ENCODE measurements at places on chromosomes 11 and 22.

- no peak for DNase-seq
Observed at GRCh38 chr11:10418259-10418949, 36.7 kb upstream of the AMPD3 start.

GRCh38 chr11:27882066-27882697 lies 181.9 kb upstream of the BDNF start:
- no peak for DNase-seq

- no peak for DNase-seq
Observed at GRCh38 chr22:44991218-44991617, 18.6 kb downstream of the PHF21B start.

- DNase-seq, result no peak
Observed at GRCh38 chr11:34633640-34633989, 12.7 kb downstream of the EHF start.

GRCh38 chr11:74710281-74710938 lies 20.8 kb downstream of the CHRDL2 start:
- no peak for DNase-seq

GRCh38 chr11:65401073-65401802 lies 14.8 kb downstream of the FRMD8 start:
- DNase-seq, result no peak

- no peak for DNase-seq
Observed at GRCh38 chr11:108035690-108036089, 27.0 kb downstream of the CUL5 start.

DNA sequence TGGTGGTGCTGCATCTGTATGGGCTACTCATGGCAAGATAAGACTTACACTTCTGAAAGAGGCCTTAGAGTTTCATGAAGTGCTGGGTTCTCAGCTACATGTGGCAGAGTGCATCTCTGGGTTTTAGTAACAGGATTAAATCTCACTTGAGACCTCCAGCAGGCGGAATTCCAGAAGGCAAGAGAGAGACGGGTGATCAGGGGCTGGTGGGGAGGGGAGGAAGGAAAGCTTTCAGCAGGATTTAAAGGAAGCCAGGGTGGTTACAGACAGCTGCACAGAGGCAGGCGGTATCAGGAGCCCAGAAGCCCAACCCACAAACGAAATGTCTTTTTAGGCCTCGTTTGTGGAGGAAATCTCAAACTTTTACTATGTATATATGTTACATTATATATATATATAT lies 56.2 kb upstream of the CD82 start:
- DNase-seq, result no peak

- no peak for DNase-seq
Observed at GRCh38 chr11:130206141-130206540, 46.6 kb downstream of the ST14 start.

DNA sequence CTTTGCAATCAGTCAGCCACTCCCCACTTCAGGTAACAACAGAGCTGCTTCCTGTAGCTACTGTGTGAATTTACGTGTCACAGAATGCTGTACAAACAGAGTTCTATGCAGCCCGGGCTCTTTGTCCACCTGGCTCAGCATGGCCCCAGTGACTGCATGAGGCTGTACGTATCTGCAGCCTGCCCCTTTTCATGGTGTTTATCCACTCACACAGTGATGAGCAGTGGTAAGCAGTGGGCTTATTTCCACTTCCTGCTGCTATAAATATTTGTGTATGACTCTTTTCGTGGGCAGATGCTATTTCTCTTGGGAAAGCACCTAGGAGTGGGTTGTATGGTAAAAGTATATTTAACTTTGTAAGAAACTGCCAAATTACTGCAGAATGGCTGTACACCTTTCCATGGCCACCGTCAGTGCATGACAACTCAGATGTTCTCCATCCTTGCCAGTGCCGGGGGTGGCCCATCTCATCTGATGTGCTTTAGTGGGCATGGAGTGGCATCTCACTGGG lies 43.3 kb downstream of the MYEOV start:
- DNase-seq, result no peak

DNA sequence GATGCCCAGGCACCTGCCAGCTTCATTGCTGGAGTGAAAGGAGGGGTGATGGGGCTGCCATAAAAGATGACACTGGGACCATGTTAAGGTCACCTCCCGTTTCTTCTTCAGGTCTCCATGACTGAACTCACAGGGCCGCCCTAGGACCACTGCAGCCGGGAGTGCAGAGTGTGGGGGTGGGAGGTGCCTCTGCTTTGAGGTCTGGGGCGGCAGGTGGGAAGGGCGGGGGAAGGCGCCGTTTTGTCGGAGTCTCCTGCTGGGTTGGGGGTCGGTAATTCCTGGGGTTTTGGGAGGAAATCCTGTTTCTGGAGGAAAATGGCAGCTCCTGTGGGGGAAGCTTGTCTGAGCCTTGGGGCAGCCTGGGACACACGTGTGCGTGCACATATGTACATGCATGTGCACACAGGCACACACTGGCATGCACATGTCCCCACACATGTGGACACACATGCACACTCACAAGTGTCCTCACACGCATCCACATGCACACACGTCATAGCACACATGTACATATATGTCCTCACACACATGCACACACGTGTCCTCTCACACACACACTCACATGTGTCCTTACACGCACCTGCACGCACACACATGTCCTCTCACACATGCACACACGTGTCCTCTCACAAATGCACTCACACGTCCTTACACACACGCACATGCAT lies 990.9 kb downstream of the BRD1 start:
- no peak for DNase-seq

- DNase-seq, result no peak
Observed at GRCh38 chr11:106216281-106216680, 138.8 kb downstream of the AASDHPPT start.

DNA sequence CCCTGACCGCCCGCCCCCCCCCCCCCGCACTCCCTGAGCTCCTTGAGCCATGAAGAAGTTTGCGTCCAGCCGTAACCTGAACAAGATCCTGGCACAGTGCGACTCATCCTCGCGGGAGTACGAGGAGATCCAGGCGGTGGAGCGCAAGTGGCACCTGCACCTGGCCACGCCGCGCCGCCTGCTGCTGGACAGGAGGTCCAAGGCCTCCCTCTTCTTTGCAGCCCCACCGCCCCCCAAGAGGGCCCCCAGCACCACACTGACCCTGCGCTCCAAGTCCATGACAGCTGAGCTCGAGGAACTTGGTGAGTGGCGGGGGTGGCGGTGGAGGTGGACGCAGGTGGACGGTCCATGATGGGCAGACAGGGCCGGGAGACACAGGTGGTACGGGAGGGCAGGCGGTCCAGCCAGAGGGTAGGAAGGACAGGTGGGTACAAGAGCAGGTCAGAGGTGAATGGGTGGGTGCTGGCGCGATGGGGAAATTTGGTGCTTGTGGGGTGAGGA lies 32.1 kb upstream of the ACR start:
- DNase-seq, result no peak

DNA sequence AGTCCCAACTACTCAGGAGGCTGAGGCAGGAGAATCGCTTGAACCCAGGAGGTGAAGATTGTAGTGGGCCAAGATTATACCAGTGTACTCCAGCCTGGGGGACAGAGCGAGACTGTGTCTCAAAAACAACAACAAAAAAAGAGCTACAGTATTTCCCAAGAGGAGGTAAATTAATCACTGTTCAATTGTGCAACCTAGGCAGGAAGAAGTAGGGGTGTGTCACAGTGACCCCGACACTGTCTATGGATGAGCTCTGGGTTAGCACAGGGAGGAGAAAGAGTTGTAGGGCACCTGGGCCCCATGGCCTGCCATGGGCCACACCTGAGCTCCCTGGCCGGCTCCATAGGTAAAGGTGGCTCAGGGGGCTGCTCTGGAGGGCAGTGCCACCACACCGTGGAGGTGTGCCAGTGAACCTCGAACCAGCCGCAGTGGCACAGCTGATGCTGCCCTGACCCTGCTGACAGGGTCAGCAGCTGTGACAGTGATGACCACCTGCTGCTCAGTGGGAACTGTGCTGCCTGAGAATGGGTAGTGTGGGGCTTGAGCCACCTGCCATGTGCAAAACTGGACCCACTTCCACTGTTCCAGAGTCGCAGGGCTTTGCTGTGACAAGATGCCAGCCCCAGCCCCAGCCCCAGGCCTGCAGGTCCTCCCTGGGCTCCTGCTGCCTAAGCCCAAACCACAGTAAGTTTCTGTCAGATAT lies 84.0 kb upstream of the PITPNB start:
- DNase-seq, result no peak

DNA sequence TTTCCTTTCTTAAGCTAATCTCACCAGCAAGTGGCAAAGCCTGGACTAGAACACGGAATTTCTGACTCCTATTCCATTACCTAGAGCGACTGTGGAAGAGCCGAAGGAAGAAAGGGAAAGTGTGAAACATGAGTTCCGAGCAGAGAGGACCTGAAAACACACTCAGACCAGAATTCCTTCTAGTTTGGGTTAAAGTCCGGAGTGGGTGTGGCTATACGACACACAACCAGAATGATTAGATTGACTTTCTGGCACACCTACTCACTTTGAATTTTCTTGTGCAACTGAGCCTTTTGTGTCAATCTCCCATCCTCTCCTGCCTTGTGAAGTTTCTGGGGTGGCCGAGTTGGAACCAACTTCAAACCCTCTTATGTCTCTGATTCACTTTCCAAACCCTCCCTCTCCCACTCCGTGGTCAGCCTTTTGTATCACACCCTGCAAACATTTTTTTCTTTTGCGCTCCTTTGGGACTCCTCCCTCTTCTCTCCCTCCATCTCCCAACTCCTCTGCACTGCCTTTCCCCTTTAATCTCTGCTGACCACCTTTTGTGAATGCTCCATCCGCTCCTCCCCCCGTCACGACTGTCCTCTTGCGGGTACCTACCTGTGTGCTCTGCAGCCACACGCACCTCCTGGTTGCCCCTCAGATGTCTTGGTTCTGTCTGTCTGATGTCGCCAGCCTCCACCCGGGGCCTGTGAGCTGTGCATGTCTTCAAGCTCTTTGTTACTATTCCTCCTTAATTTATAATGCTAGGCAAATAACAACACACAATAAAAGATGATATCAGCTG lies 86.3 kb upstream of the BLID start:
- no peak for DNase-seq

GRCh38 chr22:48239461-48240147 lies 1477.2 kb downstream of the TBC1D22A start:
- no peak for DNase-seq

DNA sequence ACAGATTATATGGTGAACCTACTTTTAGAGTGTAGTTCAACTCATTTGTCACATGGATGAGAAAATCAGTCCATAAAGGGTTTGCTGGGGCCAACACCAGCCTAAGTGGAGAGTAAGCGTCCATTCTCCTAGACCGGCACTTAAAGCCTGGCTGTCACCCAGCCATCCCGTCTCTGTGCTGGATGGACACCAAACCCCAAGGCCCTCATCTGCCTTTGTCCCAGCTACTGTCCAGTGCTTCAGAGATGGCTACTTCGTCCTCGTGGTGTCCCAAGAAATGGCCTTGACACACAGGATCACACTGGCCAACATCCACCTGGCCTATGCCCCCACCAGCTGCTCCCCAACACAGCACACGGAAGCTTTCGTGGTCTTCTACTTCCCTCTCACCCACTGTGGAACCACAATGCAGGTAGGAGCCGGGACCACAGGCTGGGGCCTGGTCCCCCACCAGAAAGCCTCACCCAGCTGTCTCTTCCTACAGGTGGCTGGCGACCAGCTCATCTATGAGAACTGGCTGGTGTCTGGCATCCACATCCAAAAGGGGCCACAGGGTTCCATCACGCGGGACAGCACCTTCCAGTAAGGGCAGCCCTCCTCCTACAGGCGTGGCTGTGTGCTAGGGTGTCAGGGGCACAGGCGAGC lies 3.5 kb downstream of the ZP1 start:
- DNase-seq, result no peak

DNA sequence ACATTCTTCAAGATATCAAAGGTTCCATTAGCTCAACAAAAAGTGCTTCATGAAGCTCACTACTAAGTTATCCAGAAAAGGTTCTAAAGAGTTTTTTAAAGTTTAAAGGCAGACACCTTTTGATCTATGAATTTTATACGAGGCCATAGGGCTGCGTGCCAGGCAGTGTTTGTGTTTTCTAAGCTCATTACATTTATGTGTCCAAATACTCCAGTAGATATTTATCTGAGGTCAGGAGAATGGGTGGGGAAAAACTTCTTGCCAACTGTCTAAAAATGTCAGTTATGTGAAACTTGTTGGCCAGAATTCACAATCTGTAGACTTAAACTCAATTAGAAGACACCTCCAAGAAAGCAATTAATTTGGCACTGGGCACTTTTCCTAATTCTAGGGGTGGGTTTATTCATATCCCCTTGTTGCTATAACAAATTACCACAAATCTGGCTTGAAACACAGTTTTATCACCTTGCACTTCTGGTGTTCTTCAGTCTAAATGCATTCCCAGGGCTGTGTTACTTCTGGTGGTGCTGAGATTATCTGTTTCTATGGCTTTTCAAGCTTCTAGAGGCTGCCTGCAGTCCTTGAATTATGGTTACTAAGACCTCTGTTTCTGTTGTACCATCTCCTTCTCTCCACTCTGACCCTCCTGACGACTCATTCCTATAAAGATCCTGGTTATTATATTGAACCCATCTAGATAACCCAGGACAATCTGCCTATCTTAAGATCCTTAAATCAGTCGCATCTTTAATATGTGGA lies 1030.4 kb upstream of the CNTN5 start:
- DNase-seq, result no peak

DNA sequence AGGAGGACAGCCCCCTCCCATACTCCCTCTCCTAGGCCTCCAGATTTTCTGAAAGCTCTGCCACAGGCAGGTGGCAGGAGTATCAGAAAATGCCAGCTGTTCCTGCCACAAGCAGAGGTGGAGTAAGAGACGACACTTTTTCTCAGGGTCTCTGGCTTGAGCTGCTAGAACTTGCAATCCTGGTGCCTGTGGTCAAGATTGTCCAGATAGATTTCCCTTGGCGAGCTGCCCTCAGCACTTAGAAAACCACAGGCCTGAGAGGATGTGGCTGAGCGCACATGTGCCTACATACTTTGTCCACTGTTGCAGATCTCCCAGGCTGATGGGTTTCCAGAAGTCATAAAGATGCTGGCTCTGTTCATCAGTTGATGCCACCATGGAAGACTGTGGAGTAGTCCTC lies 65.7 kb upstream of the NAV2 start:
- DNase-seq, result no peak

DNA sequence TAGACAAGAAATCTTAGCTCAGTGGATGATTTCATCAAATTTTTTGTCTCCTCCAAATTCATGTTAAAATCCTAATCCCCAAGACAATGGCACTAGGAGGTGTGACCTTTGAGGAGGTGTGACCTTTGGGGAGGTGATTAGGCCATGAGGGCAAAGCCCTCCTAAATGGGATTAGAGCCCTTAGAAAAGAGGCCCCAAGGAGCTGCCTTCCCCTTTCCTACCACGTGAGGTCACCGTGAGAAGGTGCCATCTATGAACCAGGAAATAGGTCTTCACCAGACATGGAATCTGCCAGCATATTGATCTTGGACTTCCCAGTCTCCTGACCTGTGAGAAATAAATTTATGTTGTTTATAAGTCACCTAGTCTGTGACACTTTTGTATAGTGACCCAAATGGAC lies 138.7 kb downstream of the TRIM29 start:
- peak; percentile 25 for DNase-seq

DNA sequence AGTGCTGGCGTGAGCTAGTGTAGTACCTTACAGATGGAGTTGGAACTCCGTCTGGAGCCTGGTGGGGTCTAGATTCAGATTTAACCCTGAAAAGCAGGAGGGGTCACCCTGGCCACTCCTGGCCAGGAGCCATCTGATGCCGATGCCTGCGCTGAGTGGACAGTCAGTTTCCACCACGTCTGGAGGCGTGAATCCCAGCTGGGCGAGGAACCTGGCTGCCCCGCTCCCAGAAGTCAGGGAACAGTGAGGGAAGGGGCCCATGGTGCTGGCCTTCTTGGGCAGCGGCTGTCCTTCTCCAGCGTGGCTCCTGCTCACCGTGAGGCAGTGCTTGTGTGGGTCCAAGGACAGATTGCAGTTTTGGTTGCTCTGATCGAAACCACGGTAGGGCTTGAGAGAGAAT lies 76.3 kb downstream of the PARVB start:
- no peak for DNase-seq

GRCh38 chr11:78190374-78190773 lies 1.7 kb downstream of the USP35 start:
- no peak for DNase-seq
